Hypothalamus (tissue), 51 donors: ENCODE measurements at places on chromosomes 6 and 20.

GRCh38 chr6:24911796-24912382 lies 23.9 kb downstream of the RIPOR2 start:
- no peak for DNase-seq

- DNase-seq, result no peak
These were observed 223.9 kb downstream of the PRL start for GRCh38 chr6:22072949-22073348.

DNA sequence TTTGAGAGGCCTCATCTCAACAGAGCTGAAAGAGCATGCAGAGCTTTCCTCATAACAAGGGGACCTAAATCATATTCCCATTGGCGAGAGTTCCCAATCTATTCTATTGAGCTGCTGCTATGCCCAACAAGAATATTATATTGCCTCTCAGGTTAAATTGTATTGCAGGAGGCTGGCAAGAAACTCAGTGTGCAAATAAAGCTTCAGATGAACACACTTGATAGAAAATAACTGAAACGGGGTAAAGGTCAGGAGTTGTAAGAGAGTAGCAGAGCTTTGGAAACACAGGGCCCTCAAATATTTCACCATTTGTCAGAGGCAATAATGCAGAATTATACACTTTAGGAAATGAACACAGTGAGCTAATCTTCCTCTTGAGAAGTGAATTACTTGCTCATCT lies 364.3 kb upstream of the SPTLC3 start:
- DNase-seq, result no peak

DNA sequence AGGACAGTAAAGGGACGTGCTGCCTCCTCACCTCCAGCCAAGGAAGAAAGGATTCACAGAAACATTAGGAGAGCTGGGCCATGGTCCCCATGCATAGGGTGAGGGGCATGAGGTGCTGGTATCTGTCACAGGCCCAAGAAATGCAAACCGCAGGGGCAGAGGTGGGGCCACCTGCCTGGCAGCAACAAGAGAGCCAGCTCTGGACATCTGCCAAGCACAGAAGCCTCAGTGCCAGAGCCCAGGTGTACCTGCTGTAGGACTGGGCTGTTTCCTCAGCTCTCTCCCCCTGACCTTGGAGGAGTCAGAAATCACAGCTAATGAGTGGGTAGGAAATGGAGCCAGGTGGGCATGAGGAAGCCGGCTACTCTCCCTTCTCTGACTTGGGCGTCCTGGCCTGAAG lies 45.3 kb downstream of the SLC2A12 start:
- DNase-seq, result no peak

DNA sequence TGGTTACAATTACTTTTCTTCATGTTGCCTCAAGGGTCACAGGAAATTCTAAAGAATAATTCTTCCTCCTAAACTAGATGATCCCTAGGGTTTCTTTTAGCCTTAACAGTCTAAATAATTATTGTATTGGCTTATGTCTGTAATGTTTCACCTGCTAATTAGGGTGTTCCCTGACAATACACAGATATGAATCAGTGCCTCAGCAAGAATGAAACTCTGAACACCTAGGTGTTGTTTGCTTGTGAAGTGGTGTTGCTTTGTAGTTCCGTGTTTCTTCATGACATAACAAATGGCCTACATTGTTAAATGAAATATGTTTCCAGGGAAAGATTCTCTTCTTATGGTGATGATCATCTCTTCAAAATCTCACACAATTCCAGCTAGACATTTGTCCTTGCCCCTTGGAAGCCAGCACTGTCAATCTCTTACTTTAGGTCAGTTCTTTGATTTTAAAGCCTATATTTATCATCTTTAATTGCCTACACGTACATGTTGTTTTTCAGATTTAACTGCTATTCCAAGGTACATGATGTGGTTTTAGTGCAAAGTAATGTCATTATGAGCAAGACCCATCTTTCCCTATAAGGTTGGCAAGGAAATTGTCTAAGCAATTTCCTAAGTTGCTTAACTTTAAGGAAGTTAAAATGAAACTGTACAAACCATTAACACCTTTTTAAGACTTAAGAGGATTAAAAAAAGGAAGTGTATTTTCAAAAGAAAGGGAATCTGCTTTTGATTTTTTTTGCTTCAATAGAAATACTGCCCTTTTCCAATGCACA lies 111.9 kb downstream of the TBC1D7 start:
- DNase-seq, result no peak

GRCh38 chr6:137910843-137911456 lies 43.9 kb downstream of the TNFAIP3 start:
- DNase-seq, result no peak

DNA sequence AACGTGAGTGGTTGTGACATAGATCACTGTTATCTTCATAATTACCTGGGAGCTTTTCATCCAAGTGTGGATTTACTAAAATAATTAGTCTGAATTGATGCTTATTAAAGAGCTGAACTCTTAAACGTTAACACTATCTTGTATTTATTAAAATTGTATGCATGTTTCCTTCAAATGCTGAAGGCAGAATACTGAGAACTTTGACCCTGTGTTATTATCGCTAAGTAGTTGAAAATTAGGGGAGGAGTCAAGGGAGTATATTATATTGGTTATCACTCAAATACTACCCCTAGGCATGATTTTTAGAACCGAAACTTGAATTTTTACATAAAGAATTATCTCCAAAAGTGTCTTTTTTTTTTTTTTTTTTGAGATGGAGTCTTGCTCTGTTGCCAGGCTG lies 5.8 kb downstream of the VAPB start:
- no peak for DNase-seq

GRCh38 chr6:169321546-169321945 lies 67.9 kb upstream of the THBS2 start:
- no peak for DNase-seq

- DNase-seq, result no peak
These were observed 69.5 kb downstream of the MRAP2 start for GRCh38 chr6:84103029-84103428.

DNA sequence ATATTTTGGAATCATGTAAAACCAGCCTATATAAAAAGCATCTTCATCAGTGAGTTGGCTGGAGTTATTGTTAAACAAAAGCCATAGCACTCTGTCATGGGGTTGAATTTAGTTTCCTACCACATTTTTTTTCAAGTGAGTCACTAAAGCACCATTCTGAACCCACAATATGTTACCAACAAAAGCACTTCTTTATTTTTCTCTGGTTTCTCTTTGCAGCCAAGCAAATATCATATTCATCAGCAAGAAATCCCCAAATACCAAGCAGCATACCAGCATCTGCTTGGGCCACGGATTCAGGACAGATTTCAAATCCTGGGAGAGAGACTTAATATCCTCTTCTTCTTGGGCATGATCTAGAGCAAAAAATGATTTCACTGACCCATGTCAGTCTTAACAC lies 441.4 kb downstream of the BCKDHB start:
- no peak for DNase-seq
